ENCODE measurements at places on chromosomes 13 and 19.
A peak's percentile ranks its signal among the peaks of the same experiment; 100 is the strongest.

- DNase-seq = no peak
Measured at GRCh38 chr19:6224308-6224675, 55.5 kb downstream of the MLLT1 start.

DNA sequence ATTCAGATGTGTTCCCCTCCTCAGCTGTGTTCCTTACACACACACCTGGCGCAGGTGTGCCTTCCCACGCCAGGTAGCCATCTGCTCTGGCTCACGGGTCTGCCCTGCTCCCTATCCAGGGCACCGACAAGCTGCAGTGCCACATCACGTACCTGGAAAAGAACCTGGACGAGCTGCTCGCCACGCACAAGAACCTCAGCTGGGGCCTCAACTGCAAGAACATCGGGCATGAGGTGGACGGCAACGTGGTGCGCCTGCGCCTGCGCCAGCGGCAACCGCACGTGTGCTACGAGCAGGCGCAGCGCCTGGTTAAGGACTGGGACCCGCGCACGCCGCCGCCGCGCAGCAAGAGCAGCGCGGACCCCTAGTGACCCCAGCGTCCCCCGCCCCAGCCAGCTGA is 26.5 kb upstream of the CASP14 start:
- no peak for DNase-seq

DNA sequence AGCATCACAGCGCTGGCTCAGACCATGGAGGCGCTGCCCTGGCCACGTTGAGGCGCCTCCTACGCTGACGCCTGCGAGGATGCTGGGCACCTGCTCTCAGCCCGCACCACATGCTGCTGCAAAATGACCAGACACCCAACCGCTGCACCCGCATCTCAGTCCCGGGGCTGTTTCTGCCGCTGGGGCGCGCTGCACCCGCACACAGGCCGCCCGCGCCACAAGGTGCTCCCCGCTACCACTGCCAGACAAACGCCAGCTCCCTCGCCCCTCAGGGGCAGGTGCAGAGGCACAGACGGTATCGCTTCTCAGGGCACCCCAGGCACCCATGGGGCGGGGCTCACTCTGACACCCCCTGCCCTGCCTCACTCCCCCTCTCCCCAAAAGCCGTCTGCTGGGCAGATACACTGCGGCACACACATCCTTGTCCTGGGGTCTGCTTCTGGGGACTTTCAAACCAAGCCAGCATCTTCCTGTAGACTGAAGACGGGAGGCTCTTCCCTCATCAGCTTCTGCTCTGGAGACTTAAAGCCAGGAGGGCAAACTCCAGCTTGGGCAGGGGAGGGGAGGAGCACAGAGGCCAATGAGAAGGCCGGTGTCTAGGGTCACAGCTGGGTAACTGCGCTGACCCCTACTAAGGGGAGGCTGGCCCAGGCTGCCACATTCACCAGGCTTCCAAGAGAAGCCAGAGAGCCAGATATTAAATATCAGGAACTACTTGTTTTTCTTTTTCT is 16.3 kb downstream of the CHERP start:
- no peak for DNase-seq

- DNase-seq = no peak
Measured at GRCh38 chr19:10991521-10992081, 30.8 kb downstream of the SMARCA4 start.

- DNase-seq = no peak
Measured at GRCh38 chr13:106700439-106700838, 132.5 kb upstream of the ARGLU1 start.

DNA sequence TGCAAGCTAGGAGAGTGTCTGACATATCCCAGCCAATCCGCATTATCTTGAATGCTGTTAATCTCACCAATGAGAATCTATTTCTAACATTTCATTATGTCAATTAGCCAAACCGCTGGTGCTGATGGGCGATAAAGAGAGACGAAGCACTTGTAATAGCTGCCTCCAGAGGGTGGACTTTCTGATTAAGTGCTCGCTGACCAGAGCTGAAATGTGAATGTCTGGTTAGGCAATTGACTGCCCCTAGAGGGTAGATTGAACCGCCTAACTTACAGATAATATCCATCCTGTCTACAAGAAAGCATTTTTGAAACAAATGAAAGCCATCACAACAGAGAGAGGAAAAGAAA is 552 bp upstream of the GRWD1 start:
- DNase-seq = peak; percentile 70

DNA sequence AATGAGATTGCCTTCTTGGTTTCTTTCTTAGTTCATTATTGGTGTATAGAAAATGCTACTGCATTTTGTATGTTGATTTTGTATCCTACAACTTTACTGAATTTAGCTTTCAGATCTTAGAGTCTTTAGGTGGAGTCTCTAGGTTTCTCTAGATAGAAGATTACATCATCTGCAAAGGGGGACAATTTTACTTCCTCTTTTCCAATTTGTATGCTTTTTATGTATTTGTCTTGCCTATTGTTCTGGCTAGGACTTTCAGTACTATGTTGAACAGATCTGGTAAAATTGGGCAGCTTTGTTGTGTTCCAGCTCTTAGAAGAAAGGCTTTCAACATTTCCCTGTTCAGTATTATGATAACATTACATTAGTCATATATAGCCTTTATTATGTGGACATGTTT is 101.0 kb upstream of the SPRY2 start:
- no peak for DNase-seq

GRCh38 chr13:25886438-25887214 is 165.2 kb downstream of the SHISA2 start:
- DNase-seq = no peak

DNA sequence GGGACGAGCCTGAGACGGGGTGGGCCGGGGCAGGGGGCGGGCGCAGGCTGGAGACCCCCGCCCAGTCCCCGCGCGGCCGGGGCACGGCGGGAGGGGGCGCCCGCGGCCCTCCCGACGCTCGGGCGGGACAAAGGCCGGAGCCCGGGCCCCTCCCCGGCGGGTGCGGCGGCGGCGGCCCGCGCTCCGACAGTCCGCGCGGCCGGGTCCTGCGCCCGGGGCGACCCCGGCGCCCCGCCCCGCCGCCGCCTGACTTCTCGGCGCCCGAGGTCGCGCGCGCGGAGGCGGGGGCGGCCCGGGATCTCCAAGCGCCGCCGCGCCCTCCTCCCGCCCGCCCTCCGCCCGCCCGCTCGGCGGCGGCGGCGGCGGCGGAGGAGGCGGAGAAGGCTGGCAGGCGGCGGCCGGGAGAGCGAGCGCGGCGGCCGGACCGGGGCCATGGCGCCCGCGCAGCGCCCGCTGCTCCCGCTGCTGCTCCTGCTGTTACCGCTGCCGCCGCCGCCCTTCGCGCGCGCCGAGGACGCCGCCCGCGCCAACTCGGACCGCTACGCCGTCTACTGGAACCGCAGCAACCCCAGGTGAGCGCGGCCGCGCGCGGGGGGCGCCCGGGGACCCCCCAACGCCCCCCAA is at the start of gene EFNA2:
Gene EFNA2 (plus strand): TSS at position 137 of the 624 bp plus-strand sequence. CDS start 296 bp downstream, at position 433.
- no peak for DNase-seq

DNA sequence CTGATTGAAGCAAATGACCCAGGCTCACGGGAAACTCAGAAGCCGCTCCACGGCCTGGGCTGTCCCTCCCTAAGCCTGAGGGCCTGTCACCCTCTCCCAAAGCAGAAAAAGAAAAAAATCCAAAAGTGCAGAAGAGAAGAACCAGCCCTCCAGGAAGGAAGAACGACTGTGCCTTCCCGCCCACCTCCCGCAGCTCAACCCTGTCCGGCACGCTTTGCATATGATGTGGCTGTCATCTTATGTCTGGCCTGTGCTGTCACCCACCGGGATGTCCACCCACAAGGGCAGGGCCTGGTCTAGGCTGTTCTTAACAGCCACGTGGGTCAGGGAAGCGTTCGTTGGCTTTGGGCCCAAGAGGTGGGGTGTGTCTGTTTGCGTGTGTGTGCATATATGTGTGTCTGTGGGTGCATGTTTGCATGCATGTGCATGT is 13.7 kb downstream of the ZBTB7A start:
- no peak for DNase-seq

DNA sequence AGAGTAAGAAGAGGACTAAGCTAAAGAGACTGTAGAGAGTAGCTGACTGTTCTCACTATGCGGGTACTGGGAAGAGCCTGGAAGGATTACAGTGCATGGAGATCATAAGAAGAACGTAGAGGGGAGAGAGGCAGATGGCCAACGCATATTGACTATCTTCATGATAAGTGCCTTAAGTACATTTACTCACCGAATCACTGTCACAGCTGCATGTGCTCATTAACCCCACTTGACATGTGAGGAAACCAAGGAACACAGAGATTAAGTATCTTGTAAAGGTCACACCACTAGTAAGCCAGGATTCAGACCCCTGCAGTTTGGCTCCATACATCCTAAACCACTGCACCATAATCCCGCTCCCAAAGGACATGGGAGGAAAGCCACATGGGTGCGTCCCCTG is 34.1 kb downstream of the SMAD9 start:
- no peak for DNase-seq

DNA sequence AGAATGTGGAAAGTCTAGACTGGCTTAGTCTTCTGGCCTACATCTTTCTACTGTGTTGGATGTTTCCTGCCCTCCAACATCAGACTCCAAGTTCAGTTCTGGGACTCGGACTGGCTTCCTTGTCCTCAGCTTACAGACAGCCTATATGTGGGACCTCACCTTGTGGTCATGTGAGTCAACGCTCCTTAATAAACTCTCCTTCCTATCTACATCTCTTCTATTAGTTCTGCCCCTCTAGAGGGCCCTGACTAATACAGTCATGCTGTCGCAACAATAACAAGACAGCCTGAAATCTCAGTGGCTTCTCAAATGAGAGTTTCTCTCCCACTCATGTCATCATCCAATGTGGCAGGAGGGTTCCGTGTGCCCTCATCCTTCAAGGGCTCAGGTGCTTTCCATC is 347.8 kb downstream of the MZT1 start:
- DNase-seq = no peak

GRCh38 chr13:76879203-76879882 is 6.9 kb downstream of the KCTD12 start:
- no peak for DNase-seq

- no peak for DNase-seq
Measured at GRCh38 chr19:17125062-17125727, 49.6 kb downstream of the MYO9B start.

- DNase-seq = no peak
Measured at GRCh38 chr13:30257468-30258099, 49.8 kb downstream of the KATNAL1 start.

All from stimulated activated effector memory CD8-positive, alpha-beta T cell treated with anti-CD3 and anti-CD28 coated beads, Interleukin-12 subunit alpha, Interleukin-12 subunit beta, amount 100 ng/mL, for 72 hours (primary cell).